ENCODE measurements at places on chromosomes 2 and 18.

DNA sequence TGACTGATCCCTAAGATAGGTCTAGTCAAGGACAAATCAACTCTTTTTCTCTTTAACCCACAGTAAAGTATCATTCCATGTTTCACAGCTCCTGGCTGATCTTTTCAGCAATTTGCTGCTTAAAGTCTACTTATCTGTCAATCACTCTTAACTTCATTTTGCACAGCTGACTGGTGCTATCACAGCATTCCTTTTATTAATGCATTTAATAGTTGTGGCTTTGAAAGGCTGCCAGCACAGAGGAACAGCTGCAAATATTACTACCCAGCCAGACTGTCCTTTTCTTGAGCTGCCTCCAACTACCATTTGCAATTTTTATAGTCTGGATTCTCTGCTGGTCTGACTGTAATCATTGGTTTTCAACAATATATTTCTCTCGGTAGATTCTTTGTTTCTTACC lies 303.5 kb downstream of the STK39 start:
- DNase-seq, result no peak

GRCh38 chr2:158403237-158403636 lies 53.3 kb downstream of the CCDC148 start:
- DNase-seq, result no peak

GRCh38 chr18:12304351-12305210 lies 3.5 kb upstream of the TUBB6 start:
- no peak for DNase-seq

DNA sequence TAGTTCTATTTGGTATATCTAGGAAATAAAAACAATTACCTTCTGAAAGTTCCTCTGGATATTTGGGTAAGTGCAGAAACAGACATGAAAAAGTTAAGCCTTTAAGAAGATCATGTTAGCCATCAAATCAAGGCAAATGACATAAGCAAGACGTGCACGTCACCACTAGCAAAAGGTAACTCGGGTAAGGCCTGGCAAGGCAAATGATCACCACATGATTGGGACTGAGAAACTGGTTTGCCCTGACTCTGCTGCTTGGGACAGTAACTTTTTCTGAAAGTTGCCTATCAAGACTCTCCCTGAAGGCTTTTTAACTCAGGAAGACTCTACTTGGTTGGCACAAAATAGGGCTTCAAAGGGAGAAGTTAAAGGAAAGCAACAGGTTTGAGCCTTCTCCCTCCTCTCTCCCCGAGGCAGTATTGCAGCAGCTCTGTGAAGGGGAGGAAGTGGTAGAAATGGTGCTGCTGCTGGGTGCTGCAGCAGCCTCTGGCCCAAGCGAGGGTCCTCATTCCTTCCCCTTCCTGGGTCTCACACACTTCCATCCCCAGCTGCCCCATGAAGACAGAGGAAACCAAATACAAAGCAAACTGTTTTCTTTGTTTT lies 17.1 kb upstream of the TMEM237 start:
- DNase-seq, result no peak

- no peak for DNase-seq
These were observed 147.5 kb upstream of the DAPL1 start for GRCh38 chr2:158647436-158648231.

DNA sequence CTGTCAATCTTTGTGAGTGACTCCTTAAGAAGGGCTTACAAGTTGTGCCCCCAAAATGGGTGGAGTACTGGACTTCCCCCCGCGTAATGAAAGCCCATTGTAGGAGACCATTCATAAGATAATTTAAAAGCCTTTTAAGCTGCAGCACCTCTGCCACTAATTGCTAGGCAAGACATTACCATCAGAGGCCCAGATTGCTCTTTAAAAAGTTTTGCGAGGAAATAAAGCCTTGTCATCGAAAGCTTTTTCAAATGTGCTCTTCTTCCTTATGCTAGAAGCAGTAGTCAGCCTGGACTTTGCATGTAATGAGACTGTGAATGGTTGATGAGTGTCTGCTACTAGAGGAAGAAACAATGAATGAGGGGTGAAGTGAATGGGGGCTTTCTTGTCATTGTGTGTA lies 345.3 kb upstream of the CDH2 start:
- DNase-seq, result no peak

DNA sequence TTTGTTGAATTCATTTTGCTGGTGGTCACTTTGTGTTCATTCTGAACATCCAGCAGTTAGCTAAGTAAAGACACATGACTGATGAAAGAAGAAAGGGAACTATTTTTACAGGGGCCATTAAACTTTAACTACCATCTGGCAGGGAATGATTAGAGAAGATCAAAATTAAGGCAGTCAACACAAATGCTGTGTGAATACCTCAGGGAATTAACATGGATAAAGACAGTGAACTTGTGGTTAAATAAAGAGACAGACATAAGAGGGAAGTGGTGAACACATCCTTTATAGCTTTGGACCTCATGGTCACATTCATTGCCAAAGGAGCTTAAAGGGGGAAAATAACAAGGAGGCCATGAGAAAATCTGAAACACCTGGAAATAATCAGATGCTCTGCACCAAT lies 52.6 kb upstream of the ATP5MC3 start:
- no peak for DNase-seq

DNA sequence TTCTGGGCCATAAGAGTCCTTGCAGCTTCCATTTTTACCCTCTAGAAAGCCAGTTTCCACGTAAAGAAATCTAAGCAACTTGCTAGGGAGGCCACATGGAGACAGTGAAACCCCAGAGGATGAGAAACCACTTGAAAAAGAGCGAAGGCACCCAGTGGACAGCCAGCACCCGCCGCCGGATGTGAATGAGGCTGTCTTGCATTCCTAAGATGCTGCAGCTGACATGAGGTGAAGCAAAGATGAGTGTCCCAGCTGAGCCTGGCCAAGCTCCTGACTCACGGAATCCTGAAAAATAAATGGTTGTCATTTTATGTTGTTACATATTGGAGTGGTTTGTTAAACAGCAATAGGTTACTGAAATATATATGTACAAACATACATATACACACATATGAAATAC lies 65.9 kb upstream of the STPG4 start:
- no peak for DNase-seq

GRCh38 chr2:96623116-96623515 lies 15.0 kb downstream of the KANSL3 start:
- DNase-seq, result no peak

- DNase-seq, result no peak
These were observed 16.2 kb downstream of the SCYGR8 start for GRCh38 chr2:227761740-227762476.

DNA sequence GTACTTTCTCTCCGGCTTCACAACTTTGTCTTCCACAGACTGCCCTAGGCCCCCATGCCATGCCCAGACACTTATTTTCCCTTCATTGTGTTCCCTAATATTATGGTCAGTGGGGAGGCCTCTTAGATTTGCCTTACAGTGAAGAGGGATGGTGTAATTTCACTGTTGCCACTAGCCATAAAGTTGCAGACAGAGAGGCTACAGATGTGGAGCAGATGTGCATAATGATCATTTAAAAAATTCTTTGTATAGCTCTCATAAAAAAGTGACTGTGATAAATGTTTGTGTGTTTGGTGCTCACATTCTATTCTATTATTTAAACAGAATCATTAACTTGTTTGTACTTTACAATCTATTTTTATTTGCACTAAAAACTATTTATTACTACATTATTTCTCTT lies 67.5 kb upstream of the FN1 start:
- DNase-seq, result no peak

DNA sequence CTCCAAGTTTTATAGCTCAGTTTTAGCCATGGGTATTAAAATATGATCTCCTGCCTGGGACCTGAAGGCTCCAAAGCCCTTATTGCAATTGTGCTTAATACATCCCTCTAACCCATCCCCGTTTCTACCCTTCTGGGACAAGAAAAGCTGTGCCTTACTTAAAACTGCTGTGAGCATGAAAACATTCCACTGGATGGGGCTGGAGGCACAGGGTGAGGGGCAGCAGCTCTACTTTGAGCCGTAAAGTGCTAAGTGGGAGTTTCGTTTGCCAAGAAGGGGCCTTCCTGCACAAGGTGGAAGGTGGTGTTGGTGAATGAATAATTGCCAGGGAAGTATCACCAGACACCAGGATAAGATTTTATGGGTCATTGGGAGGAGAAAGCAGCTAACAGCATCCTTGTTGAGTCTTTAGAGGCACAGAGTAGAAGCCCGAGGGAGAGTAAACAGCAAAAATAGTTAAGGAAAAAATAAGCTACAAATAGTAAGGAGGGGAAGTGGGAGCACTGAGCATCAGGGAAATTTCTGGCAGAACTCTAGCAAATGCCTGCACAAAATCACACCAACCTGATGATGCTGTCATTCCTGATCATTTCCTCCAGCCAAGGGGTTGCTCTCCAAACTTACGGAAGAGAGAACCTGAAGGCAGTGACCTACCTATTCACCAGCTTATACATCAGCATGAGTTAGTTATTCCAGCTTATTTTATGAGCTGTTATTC lies 218.4 kb downstream of the MREG start:
- no peak for DNase-seq

DNA sequence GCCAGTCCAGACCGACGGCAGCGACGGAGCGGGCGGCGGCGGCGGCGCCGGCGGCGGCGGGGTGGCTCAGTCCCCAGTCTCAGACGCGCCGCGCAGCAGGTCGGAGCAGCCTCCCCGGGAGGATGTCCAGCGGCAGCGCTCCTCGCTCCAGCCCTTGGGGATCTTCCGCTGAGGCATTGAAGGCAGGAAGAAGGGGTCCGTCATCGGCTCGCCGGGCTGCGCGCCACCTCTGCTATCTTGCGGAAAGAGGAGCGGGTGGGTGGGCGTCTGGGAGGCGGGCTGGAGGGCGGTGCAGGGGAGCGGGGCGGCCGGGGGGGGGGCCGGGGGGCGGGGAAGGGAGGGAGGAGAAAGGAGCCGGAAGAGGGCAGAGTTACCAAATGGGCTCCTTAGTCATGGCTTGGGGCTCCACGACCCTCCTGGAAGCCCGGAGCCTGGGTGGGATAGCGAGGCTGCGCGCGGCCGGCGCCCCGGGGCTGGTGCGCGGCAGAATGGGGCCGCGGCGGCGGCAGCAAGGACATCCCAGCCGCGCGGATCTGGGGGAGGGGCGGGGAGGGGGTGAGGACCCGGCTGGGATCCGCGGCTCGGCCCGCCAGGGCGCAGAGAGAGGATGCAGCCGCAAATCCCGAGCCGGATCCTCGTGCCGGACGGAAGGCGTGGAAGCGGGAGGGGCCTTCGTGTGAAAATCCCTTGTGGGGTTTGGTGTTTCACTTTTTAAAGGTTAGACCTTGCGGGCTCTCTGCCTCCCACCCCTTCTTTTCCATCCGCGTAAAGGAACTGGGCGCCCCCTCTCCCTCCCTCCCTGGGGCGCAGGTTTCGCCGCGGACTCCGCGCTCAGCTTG lies at the start of gene NETO1:
NETO1 (minus strand) TSS at position 242 of the 839 bp plus-strand sequence. CDS start 696 bp downstream, outside the sequence.
- no peak for DNase-seq

DNA sequence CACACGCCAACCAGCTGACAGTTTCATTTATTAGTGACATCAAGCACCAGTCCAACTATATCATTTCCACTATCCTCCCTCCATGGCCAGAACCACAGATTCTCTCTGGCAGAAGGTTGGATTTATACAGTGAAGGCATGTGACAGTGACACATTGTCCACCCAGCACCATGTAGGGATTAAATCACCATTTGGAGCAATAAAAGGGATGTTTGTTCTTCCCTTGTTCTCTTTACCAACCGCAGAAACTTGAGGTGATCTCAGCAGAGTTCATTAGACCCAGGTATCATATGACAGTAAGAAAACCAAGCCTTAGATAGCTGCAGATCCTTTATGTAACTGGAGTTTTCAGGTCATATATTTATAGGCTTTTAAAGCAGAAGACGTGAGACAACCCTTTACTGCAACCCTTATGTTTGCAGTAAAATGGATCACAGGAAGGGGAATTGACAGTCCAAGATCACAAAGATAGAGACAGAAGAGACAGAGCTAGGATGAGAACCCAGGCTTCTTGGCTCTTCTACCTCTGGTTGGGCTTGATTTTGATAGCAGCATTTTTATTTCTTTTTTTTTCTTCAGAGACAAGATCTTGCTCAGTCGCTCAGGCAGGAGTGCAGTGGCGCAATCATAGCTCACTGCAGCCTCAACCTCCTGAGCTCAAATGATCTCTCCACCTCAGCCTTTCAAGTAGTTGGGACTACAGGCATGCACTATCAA lies 80.1 kb downstream of the XDH start:
- DNase-seq, result no peak

- no peak for DNase-seq
These were observed at the start of gene MBD5 for GRCh38 chr2:148021059-148021861. Gene MBD5 (plus strand): TSS chr2:148021091.

GRCh38 chr18:33330711-33331110 lies 109.8 kb downstream of the CCDC178 start:
- DNase-seq, result no peak

DNA sequence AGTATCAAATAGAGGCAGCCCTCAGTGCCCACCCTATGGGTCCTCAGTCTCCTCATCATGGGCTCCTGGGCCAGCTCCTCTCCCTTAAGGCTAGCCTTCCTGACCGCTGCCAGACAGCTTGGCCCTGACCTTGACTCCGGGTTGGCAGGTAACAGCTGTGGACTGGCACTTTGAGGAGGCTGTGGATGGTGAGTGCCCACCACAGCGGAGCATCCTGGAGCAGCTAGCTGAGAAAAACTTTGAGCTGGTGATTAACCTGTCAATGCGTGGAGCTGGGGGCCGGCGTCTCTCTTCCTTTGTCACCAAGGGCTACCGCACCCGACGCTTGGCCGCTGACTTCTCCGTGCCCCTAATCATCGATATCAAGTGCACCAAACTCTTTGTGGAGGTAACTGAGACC lies 19.0 kb downstream of the CAD start:
- DNase-seq, result no peak

GRCh38 chr2:195647302-195647701 lies 9.7 kb upstream of the SLC39A10 start:
- DNase-seq, result no peak

DNA sequence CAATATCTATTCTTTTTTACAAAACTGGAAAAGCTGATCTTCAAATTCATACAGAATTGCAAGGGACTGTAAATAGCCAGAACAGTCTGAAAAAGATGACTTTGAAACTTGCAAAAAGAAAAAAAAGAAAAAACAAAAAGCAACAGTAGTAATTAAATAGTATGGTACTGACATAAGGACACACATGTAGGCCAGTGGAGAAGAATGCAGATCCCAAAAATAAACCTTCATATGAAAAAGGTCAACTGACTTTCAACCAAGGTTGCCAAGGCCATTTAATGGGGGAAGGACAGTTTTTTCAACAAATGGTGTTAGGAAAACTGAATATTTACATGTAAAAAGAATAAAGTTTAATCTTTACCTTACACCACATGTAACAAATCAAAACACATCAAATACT lies 111.8 kb downstream of the USP34 start:
- no peak for DNase-seq

DNA sequence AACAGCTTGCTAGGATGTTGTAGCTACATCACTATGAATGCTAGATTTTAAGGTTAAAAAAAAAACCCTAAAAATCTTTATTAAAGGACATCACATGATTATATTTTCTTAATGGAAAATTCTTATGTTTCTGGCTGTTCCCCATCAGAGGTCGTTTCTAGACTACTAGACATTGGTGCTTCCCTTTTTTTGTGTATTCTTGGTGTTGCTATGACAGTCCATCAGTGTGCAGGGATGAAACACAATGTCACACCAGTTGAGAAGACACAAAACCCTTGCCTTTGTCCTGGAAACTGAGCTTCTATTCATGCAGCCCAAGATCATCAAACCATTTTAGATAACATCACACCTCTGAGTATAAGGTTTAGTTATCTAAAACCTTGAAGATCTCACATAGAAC lies 19.9 kb upstream of the TMEM131 start:
- DNase-seq, result no peak

- DNase-seq, result no peak
These were observed 57.2 kb downstream of the NGEF start for GRCh38 chr2:232955856-232956255.

- no peak for DNase-seq
These were observed 20.1 kb upstream of the PPP3R1 start for GRCh38 chr2:68272246-68272994.

All from esophagus squamous epithelium (tissue), 5 donors.